Osteocyte (in vitro differentiated cells): ENCODE measurements at places on chromosomes 3 and 15. TPM values are rescaled to one million over a fixed set of nuclear protein-coding genes. Genes with fewer than 3 reads are reported as not detected.

GRCh38 chr3:159818997-159819500 is 169.6 kb upstream of the IL12A start:
- H3K36me3 ChIP-seq, result no peaks in the 10 kb centered on the region
- H3K27me3 ChIP-seq, result no peaks in the 10 kb centered on the region
- DNase-seq, result no peak
- H3K4me3 ChIP-seq, result no peak overlapping the region
- peaks cover 37% of the 10 kb centered on the region for H3K4me1 ChIP-seq

GRCh38 chr3:151096716-151097115 is 11.3 kb downstream of the MED12L start:
- peaks cover 38% of the 10 kb centered on the region for H3K27me3 ChIP-seq
- no peaks in the 10 kb centered on the region for H3K4me1 ChIP-seq
- H3K36me3 ChIP-seq, result no peaks in the 10 kb centered on the region
- no peak overlapping the region for H3K27ac ChIP-seq

- H3K27me3 ChIP-seq, result no peaks in the 10 kb centered on the region
- H3K27ac ChIP-seq, result no peak overlapping the region
- H3K4me1 ChIP-seq, result peaks cover 3% of the 10 kb centered on the region
- H3K36me3 ChIP-seq, result no peaks in the 10 kb centered on the region
- no peak overlapping the region for H3K4me3 ChIP-seq
These were observed 767.4 kb downstream of the ROBO2 start for GRCh38 chr3:77807312-77807711.

GRCh38 chr15:83692746-83693581 is 39.0 kb downstream of the ADAMTSL3 start:
- no peaks in the 10 kb centered on the region for H3K4me1 ChIP-seq
- no peak overlapping the region for H3K27ac ChIP-seq
- H3K27me3 ChIP-seq, result no peaks in the 10 kb centered on the region
- no peaks in the 10 kb centered on the region for H3K36me3 ChIP-seq
- H3K4me3 ChIP-seq, result no peak overlapping the region

DNA sequence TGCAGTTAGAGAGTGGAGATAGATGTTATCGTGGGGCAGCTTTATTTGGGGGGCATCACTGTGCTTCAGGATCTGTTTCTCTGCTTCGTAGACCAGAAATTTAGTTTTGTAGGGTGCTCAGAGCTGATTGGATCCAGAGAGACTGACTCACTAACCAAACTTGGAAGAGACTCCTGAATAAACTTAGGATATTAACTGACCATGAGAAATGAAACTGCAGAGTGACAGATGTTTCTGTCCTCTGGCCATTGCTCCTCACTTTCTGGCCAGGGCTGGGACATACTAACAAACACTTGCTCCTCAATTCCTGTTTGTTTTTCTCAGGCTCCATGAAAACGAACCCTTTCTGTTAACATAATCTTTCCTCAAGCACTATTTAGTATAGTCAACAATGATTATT is 4.3 kb downstream of the ZNF592 start:
- DNase-seq, result no peak
- peak overlapping the region; percentile 15 for H3K4me3 ChIP-seq
- H3K27me3 ChIP-seq, result no peaks in the 10 kb centered on the region

DNA sequence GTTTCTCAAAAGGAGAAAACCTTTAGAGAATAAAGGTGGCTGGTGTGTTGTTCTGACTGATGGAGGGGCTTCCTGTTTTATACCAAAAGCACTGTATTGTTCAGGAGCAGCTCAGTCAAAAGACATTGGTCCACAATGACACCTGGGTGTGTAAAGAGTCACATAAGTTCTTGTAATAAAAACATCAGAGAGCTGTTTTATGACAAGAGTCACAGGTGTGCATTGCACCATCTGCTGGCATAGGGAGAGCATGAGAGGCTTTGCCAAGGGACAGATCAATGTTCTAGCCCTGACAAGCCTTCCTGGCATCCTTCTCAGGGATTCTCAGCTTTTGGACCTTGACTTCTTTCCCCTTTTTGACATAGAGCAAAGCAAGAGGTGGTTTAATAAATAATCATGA is 20.4 kb downstream of the ARPP21 start:
- H3K4me1 ChIP-seq, result peaks cover 6% of the 10 kb centered on the region
- no peaks in the 10 kb centered on the region for H3K36me3 ChIP-seq
- no peak overlapping the region for H3K4me3 ChIP-seq
- H3K27ac ChIP-seq, result no peak overlapping the region

DNA sequence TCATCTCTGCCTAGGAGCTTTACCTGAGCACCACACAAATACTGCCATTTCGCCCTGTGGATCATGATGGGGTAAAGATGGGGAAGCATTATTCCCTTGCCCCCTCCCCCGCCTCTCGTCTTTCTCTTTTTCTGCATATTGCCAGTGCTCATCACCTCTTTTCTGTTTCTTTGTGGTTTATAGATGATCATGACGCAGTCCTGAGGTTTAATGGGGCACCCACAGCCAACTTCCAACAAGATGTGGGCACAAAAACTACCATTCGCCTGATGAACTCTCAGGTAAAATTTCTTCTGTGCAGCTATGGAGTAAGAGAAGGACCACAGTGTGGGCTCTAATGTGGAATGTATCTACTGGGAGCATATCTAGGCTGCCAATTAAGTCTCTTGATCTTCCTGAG is 88.2 kb downstream of the RPL39L start:
- H3K36me3 ChIP-seq, result peaks cover 57% of the 10 kb centered on the region
- H3K4me3 ChIP-seq, result no peak overlapping the region
- no peak for DNase-seq
- no peaks in the 10 kb centered on the region for H3K4me1 ChIP-seq
- H3K27ac ChIP-seq, result no peak overlapping the region

- peak overlapping the region; percentile 95 for H3K27ac ChIP-seq
- peaks cover 99% of the 10 kb centered on the region for H3K4me1 ChIP-seq
- H3K36me3 ChIP-seq, result peaks cover 43% of the 10 kb centered on the region
- peak overlapping the region; percentile 20 for H3K4me3 ChIP-seq
- DNase-seq, result no peak
These were observed 9.0 kb downstream of the FBN1 start for GRCh38 chr15:48636511-48636910.

DNA sequence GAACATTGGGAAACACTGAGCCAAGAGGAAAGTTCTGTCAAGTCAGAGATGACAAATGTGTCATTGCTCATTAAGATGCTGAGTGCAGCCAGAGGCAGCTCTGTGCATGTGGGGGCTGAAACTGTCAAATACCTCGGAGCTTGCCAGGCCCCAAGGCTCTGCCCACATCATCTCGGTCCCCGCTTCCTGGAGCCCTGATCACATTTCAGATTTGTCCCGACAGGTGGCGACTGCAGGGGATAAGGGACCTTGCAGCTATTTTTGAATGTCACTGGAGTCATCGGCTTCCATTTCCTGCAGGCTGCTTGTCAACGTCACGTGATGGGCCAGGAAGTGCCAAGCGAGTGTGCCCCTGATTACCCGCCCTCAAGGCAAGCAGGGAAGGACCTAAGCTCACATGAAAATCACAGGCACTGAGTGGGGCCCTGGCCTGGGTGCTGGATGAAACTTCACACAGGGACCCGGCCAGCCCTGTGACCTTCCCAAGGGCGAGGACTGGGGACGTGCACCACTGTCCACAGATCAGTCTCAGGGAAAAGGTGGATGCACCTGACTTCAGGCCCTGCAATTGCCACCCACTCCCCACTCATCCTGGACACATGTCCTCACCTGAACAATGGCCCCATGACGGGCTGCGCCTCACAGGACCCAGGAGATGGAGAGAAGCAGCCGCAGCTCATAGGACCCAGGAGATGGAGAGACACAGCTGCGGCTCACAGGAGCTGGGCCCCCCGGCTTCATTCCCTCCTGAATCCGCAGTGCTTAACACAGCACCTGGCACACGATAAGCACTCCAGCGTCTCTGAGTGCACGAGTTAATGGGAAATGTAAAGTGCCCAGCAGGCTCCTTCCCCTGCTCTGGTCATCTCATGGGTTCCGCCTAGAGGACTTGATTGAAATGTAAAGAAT is 73.4 kb downstream of the NUP210 start:
- no peak overlapping the region for H3K27ac ChIP-seq
- no peak for DNase-seq
- no peak overlapping the region for H3K4me3 ChIP-seq
- peaks cover 38% of the 10 kb centered on the region for H3K4me1 ChIP-seq
- H3K36me3 ChIP-seq, result no peaks in the 10 kb centered on the region

DNA sequence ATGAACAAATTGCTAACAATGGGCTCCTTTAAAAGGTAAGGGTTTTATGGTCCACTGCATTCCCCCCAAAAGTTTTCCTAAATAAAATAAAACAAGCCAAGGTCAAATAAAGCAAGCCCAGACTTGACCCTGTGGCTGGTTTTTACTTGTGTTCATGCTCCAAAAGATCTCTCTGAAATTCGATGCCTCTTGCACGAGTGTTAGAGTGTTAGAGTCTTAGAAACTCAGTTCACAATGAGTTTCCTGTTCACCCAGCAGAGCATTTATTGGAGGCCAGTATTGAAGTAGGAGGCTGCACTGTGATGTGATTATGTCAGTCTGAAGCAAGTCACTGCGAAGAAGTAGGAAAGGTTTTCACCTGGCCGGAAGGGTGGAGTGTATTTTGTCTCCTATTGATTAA is 59.9 kb upstream of the LRTM1 start:
- H3K4me1 ChIP-seq, result peaks cover 28% of the 10 kb centered on the region
- no peak for DNase-seq
- no peaks in the 10 kb centered on the region for H3K36me3 ChIP-seq
- H3K27me3 ChIP-seq, result no peaks in the 10 kb centered on the region
- no peak overlapping the region for H3K4me3 ChIP-seq

GRCh38 chr3:29143151-29143550 is 137.7 kb upstream of the RBMS3 start:
- H3K27me3 ChIP-seq, result no peaks in the 10 kb centered on the region
- no peaks in the 10 kb centered on the region for H3K36me3 ChIP-seq
- peaks cover 14% of the 10 kb centered on the region for H3K4me1 ChIP-seq
- H3K27ac ChIP-seq, result no peak overlapping the region
- no peak overlapping the region for H3K4me3 ChIP-seq
- no peak for DNase-seq

- no peak for DNase-seq
- peaks cover 29% of the 10 kb centered on the region for H3K27me3 ChIP-seq
- H3K4me3 ChIP-seq, result no peak overlapping the region
- no peak overlapping the region for H3K27ac ChIP-seq
- H3K4me1 ChIP-seq, result peaks cover 9% of the 10 kb centered on the region
These were observed 25.8 kb downstream of the ARHGEF3 start for GRCh38 chr3:56775838-56776555.

DNA sequence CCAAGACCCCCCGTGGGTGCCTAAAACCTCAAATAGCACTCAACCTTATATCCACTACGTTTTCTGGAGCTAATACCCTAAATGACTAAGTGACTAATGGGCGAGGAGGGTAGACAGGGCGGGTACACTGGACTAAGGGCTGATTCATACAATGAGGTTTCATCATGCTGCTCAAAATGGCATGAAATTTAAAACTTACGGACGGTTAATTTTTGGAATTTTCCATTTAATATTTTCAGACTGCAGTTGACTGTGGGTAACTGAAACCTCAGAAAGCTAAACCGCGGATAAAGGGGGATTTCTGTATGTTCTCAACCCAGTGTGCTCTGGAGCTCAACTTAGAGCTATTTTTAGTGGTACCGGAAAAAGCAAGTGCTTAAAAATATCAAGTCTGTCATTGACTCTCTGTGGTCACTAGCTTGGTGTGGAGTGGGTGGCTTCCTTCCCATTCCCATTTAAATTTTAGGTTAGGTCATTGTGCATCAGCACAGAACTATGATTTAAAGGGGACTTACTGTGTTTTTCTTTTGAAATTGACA is 72.9 kb downstream of the LRRC28 start:
- H3K4me1 ChIP-seq, result peaks cover 53% of the 10 kb centered on the region
- no peak for DNase-seq
- H3K27ac ChIP-seq, result peak overlapping the region; percentile 97
- H3K36me3 ChIP-seq, result peaks cover 6% of the 10 kb centered on the region
- no peaks in the 10 kb centered on the region for H3K27me3 ChIP-seq

DNA sequence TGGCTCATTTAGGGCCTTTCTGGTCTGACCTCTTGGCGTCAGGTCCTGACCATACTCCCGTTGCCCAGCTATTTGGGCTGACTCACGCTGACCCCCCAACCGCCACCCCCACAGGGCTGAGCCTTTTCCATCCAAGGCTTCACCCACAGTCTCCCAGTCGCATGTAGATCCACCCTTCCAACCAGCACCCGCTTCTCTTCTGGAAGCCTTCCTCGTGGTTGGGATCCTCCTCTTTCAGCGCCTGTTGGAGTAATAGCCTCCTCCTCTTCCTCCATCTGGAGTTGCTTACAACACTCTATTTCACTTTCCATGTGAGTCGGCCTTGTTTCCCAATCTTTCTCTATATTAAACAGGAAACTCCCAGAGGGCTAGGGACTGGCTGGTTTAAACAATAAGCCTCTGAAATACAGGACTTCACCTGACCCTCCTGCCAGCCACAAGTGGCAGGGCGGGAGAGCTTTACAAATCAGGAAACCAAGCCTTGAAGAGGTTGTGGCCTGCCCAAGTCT is 2.1 kb upstream of the ALAS1 start:
- no peak for DNase-seq
- H3K36me3 ChIP-seq, result peaks cover 4% of the 10 kb centered on the region
- no peaks in the 10 kb centered on the region for H3K27me3 ChIP-seq
- no peak overlapping the region for H3K27ac ChIP-seq

DNA sequence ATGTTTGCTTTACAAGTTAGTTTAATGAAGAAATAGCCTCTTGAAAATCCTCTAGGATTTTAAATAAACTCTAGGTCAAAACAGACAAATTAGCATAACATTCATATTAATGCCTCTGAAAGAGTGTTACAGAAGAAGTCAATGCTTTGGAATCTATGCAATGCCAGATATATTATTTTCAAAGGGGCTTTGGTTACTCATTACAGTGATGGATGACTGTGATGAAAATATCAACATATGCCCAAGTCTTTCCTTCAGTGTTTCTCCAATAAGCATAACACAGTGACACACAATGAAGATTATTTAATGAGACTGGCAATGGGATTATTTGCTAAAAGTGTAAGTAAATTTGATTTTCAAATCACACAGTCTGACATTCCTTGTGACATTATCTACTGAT is 1247.2 kb downstream of the ROBO2 start:
- no peaks in the 10 kb centered on the region for H3K27me3 ChIP-seq
- no peak for DNase-seq
- H3K4me1 ChIP-seq, result no peaks in the 10 kb centered on the region
- H3K36me3 ChIP-seq, result no peaks in the 10 kb centered on the region
- no peak overlapping the region for H3K4me3 ChIP-seq

HIGD1A gene
- 63.8 and 66.1 TPM in 2 replicates for total RNA-seq

OR5K3 gene
- not detected in 2 replicates for total RNA-seq

SLC15A2 gene
- total RNA-seq, result 0.40 and 0.50 TPM in 2 replicates

CD80 gene
- total RNA-seq, result not detected in 2 replicates

CPNE9 gene
- total RNA-seq, result 0.26 TPM in 1 of 2 replicates, not detected in the other

RHOV gene
- 0.34 and 0.46 TPM in 2 replicates for total RNA-seq

IVD gene
- total RNA-seq, result 60.4 and 62.0 TPM in 2 replicates

RBPMS2 gene
- 3.8 and 4.8 TPM in 2 replicates for total RNA-seq

FXR1 gene
- 155 and 158 TPM in 2 replicates for total RNA-seq

ZBTB20 gene
- total RNA-seq, result 19.1 and 23.3 TPM in 2 replicates
